Gastroesophageal sphincter (tissue), 4 donors: ENCODE measurements at places on chromosomes 1 and 21. TPM values are rescaled to one million over a fixed set of nuclear protein-coding genes. Genes with fewer than 3 reads are reported as not detected.

DNA sequence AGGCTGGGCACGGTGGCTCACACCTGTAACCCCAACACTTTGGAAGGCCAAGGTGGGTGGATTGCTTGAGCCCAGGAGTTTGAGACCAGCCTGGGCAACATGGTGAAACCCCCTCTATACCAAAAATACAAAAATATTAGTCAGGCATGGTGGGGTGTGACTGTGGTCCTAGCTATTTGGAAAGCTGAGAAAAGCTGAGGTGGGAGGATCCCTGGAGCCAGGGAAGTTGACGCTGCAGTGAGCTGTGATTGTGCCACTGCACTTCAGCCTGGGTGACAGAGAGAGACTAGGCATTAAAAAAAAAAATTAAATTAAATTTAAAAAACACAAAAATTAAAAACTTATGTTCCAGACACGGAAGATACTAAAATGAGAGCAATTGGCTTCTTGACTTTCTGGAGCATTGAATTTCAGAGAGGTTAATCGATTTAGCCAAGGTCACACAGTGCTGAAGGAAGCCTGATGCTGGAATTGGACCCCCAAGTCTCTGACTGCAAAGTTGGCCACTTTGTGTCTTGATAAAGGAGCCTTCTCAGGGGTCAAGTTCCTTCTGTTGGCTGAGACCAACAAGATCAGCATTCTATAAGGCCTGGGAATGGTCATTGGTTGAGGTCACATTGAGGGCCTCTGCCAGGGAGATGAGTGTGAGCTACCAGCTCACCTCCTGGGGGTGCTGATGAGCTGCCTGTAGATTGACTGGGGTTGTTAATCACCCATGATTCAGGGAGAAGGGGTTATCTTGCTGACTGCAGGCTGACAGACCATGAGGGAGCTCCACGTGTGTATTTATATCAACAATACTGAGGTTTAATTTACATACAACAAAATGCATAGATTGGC, 54.3 kb downstream of the RPS6KA1 start:
- no peak for ATAC-seq

The SLC35F3 gene
- 0.62 TPM for total RNA-seq

DNA sequence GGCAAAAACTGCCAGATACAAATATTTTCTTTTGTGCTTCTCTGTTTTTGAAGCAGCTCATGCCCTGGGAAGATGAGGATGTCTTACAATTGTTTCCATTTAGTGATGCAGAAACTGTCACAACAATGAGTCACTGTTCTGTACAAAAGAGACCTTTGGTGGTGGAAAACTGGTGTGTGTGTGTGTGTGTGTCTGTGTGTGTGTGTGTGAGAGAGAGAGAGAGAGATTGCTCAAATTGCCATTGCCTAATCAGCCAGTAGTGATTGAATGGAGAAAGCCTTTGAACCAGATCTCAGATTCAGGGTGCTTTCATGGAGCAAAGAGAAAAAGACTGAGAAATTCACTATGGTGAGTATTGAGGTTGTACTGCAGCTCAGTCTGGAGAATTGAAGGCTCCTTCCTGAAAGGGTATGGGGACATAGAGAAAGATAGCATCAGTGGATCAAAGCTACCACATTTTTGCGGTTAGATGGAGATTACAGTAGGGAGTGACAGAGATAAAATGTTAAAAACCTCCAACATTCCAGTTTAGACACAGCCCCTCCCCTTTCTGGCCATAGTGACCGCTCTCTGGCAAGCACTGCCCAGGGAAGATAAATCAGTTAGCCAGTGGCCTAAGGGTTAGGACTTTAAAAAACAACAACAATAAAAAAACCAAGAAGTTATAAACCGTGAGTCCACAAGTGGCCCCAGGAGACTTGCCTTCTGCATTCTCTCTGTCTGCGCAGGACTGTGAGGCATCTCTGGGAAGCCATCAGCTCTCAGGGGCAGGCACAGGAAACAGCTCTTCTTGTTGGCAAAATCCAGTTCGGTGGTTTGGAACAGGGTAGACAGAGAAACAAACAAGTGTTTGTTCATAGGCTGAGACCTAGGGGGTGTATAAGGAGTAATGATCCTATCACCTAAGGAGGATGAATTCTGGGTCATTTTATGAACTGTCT, 406.5 kb downstream of the DUSP10 start:
- peak; percentile 79 for ATAC-seq

GRCh38 chr1:50488876-50489275, 65.6 kb upstream of the DMRTA2 start:
- ATAC-seq = no peak

GRCh38 chr21:34088752-34089151, 15.4 kb downstream of the MRPS6 start:
- ATAC-seq = no peak

- ATAC-seq = no peak
Measured at GRCh38 chr1:206967096-206967849, 3.0 kb downstream of the FCAMR start.

- peak; percentile 68 for ATAC-seq
Measured at GRCh38 chr1:23619299-23620188, 60.2 kb upstream of the ID3 start.

GRCh38 chr1:229226796-229227195, 44.1 kb upstream of the RAB4A start:
- ATAC-seq = no peak

The CFAP45 gene
- not detected for total RNA-seq

DNA sequence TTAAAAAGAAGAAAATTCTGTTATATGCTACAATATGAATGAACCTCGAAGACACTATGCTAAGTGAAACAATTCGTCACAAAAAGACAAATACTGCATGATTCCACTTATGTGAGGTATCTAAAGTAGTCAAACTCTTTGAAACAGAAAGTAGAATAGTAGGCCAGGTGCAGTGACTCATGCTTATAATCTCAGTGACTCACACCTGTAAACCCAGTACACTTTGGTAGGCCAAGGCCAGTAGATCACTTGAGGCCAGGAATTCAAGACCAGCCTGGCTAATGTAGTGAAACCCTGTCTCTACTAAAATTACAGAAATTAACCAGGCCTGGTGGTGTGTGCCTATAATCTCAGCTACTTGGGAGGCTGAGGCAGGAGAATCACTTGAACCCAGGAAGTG, 25.7 kb downstream of the EPHA10 start:
- ATAC-seq = no peak

The LRRC7 gene
- total RNA-seq = 0.81 TPM

DNA sequence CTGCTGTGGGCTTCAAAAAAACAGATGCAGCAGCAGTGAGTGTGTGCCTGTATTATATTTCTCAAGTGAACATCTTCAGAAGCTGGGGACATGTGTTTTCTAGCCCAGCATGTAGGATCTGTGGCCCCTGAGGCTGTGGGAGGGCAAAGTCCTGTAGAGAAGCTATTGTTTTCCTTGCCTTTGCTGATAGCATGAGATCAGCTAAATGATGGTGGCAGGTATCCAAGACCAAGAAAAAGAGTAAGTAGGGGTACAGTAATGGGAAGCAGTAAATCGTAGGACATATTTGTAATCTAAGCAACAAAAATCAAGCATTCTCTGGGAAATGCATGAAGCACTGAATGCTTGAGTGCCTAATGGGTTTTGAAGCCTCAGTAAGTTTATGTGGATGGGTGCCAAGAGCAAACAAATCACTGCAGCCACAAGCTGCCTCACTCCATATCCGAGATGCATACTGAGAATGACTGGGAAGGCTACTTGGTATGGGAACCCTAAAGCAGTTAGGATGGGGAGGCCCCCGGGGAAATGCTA, 98.3 kb downstream of the CD58 start:
- ATAC-seq = no peak

DNA sequence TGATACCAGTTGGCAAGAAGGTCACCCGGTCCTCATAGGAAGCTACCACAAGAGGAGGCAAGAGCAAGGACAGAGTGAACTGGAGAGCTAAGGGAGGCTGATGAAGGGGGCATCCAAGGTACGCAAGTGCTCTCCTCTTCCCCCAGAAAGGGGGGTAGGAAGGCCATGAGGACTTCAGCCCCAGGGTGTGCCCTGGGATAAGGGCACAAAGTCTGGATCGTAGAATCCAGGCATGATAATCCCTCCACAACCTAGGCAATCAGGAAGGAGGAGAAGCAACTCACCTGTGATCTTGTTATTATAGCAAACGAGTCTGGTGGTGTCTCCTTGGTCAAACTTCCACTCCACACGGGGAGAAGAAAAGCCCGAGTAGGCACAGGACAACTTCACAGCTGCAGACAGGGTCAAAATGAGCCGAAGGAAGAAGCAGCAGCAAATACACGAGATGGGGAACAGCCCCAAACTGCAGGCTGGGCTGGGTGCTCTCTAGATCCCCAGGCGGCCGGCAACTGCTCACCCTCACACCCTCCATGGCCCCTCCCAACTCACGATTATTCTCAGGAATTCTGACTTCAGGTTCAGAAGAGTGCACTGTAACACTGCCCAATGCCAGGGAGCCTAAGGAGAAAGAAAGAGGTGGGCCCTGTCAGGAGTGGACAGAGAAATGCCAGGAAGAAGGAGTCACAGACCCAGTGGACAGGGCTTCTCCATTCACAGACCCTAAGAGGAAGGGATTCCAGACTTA, 20.0 kb downstream of the F11R start:
- ATAC-seq = no peak

GRCh38 chr1:246210756-246211155, 296.3 kb downstream of the SMYD3 start:
- no peak for ATAC-seq

DNA sequence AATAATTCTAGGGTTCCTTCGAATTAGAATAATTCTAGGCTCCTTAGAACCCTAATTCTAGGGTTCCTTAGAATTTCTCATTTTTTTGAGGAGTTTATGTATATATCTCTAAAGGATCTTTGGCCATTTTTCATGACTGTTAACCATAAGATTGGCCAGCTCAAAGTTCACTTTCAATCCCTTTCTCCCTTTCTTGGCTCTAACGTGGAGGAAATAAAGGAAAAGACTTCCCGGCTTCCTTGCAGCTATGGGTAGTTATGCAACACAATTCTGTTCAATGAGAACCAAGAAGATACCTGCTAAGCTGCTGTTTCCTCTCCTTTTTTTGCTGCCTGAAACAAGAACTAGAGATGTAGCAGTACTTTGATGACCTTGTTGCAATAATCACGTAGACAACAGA, 27.2 kb downstream of the SLC35A3 start:
- no peak for ATAC-seq

GRCh38 chr21:39153373-39153772, 29.9 kb downstream of the PSMG1 start:
- ATAC-seq = no peak

GRCh38 chr1:23444104-23444533, 19.6 kb upstream of the TCEA3 start:
- ATAC-seq = peak; percentile 94

DNA sequence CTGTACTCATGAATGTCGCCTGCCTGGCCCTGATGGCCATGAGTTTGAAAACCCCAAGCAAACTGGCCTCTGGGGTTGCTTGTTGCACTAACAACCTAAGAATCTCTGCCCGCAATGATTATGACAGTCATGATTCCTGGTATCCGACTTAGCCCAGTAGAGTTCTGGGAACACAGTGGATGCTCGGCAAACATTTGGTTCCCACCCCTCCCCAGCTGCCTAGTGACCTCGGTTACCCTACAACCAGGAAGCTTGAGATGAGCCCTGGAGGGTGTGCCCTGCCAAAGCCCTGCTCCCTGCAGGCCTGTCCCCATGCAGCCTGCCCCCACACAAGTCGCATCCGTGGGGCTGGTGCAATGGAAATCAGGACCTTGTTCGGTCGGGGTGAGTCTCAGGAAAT, 76.0 kb upstream of the ZBTB40 start:
- ATAC-seq = no peak

DNA sequence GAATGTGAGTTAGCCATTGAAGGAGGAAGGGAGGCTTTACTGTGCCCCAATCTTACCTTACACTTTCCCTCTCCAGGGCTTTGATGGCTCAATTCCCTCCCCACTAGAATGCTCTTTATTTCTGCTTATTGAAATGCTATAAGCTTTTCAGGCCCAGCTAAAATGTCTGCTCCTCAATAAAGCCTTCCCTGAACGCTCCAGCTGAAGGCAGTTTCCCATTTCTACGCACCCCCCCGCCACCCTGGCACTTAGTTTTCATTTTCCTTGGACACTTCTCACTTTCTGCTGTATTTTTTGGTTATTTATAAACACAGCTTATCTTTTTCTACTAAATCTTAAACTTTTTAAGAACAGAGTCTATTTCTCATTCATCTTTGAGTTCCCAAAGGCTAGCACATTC, 7.1 kb upstream of the TMEM167B start:
- no peak for ATAC-seq

The S100A7 gene
- 33.0 TPM for total RNA-seq

- no peak for ATAC-seq
Measured at GRCh38 chr1:109279615-109280278, 3.2 kb downstream of the PSRC1 start.

- ATAC-seq = no peak
Measured at GRCh38 chr1:198699167-198700015, 60.6 kb downstream of the PTPRC start.
